ENCODE measurements at places on chromosomes 4 and X.
A peak's percentile ranks its signal among the peaks of the same experiment; 100 is the strongest.

DNA sequence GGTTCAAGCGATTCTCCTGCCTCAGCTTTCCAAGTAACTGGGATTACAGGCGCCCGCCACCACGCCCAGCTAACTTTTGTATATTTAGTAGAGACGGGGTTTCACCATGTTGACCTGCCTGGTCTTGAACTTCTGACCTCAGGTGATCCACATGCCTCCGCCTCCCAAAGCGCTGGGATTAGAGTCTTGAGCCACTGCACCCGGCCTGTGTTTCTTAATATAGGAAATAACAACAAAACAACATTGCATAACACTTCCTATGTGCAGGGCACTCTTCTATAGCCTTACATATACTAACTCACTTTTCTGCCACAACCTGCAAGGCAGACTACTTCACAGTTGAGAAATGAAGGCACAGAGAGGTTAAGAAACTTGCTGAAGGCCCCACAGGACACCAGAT is 12.8 kb upstream of the TMEM131L start:
- no peak for DNase-seq

- DNase-seq = no peak
Observed at GRCh38 chr4:168757500-168757899, 252.6 kb downstream of the CBR4 start.

DNA sequence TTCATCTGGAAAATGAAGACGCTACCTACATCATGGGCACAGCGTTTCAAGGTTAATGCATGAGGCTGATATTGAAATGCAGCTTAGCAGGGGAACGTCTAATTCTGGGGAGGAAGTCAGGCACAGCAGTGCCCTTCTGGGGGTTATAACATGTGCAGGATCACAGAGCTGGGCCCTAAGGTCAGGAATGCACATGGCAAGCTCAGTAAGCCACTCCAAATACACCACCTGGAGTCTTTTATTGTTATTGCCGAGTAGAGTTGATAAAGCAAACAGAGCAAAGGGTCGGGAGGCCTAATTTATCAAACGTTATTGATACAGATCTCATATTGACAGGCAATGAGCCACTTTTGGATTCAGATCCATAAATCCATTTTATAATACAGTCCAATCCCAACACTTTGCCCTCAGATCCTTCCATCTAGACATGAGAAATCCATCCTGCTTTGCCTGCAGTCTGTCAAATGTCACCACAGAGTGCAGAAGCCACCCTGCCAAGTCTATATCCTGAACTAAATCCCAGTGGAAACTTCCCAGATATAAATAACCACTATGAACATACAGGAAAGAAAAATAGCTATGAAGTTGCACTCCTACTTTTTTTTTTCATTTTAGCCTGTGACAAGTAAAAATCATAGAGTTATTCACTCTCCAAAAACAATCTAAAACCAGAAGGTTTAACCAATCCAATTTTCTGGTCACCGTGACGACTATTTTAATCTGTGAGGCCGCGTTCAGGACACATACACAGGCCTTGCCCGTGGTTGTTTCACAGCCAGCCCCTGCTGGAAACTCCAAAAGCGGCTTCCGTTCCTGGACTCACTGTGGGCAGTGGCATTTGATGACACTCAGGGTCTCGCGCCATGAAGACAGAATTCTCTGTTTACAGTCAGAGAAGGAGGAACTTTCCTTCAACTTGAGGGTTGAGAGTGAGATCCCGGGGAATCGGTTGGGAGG is 335.4 kb downstream of the DHX15 start:
- DNase-seq = no peak

GRCh38 chr4:19047279-19047880 is 1025.8 kb upstream of the LCORL start:
- DNase-seq = no peak

GRCh38 chr4:186622788-186623464 is 67.6 kb upstream of the MTNR1A start:
- DNase-seq = peak; percentile 92

DNA sequence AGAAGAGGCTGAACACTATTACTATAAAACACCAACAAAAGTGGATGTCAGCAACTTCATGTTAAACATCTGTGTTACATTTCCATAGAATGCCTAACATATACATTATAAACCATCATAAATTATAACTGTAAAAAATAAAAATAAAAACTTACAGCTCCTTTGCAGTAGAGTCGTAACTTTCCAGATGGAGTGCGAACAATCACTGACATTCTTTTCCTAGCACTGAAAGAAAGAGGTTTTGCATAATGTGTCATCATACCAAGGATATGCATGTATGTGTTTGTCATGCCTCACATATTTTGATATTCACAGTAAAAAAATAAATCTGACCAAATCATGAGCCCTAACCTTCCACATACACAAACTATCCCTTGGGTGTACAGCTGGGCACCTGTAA is 113.1 kb downstream of the ATP8A1 start:
- peak; percentile 19 for DNase-seq

GRCh38 chrX:47178337-47178736 is 15.3 kb upstream of the UBA1 start:
- no peak for DNase-seq

DNA sequence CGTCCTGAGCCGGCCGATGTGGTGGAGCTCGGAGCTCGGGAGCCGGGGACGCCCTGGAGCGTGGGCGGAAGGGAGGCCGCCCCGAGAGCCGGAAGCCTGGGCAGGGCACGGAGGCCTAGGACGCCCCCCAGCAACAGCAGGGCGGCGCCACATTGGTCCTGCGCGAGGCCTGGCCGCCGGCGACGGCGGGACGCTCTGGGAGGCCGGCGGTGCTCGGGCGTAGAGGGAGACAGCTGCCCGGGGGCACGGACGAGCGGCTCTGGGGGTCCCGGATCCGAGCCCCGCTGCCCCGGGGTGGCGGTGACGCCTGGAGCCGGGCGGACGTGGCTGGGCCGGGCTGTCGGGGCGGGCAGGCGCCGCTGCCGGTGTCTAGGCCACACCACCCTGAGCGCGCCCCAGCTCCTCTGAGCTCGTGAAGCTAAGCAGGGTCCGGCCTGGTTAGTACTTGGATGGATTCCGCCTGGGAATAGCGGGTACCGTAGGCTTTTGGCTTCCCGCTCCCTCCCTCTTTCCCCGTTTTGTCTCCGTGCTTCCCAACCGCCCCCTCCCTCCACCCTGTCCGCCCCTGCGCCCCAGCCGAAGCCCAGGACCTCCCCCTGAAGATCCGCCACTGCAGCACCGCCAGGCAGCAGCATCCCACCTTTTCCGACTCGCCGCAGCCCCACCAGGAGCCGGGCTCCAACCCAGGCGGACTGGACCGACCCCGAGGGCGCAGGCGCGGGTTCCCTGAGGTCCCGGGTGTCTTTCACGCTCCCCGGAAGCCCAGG is 12.1 kb downstream of the FRG2 start:
- DNase-seq = peak; percentile 68

- DNase-seq = peak; percentile 16
Observed at GRCh38 chrX:130085551-130086446, 24.5 kb downstream of the ELF4 start.

DNA sequence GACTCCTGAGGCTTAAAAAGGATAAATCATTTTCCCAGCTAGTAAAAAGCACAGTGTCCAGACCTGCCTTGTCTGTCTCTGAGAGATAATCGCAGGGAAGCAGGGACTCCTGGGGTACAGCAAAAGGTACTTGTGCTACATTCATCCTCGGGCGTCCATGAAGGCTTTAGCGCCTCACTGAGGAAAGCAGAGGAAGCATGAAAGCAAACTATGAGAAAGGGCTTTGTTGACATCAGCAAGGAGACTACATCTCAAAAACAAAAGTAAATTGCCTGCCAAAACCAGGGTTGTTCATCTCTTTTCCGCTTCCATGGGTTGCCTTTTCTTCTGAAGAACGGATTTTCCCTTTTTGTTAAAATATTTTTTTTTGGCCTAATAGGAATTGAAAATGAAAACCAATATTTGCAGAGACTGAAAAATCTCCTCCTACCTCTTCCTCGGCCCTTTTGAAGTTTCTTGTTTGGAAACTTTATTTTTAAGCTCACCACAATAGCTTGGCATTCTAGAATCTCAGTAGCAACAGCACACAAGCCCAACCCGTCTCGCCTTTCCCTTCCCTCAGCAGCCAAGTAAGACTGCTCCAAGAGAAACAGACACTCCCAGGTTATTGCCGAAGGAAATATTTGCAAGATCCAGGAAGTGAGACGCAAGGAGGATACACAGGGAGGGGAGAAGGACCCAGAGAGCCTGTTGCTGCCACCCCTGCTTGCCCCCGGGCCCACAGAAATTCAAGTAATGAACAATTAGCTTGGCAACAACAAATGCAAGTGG is 148.3 kb upstream of the DGKK start:
- DNase-seq = peak; percentile 6

DNA sequence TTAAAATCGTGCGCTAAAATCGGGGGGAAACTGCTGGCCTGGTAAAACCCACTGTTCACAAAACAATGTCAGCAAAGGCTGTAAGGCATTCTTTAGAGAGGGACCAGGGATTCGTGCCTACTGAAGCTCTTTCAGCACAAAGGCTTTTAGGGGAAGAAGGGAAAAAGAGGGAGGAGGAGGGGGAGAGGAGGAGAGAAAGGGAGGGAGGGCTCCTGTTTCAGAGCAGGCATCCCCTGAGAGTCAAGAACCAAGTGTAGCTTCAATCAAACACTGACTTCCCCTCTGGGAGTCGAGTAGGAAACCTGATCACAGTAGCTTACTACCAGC is 9.5 kb downstream of the BCOR start:
- DNase-seq = no peak

- no peak for DNase-seq
Observed at GRCh38 chr4:163523791-163524365, 29.4 kb downstream of the TMA16 start.

DNA sequence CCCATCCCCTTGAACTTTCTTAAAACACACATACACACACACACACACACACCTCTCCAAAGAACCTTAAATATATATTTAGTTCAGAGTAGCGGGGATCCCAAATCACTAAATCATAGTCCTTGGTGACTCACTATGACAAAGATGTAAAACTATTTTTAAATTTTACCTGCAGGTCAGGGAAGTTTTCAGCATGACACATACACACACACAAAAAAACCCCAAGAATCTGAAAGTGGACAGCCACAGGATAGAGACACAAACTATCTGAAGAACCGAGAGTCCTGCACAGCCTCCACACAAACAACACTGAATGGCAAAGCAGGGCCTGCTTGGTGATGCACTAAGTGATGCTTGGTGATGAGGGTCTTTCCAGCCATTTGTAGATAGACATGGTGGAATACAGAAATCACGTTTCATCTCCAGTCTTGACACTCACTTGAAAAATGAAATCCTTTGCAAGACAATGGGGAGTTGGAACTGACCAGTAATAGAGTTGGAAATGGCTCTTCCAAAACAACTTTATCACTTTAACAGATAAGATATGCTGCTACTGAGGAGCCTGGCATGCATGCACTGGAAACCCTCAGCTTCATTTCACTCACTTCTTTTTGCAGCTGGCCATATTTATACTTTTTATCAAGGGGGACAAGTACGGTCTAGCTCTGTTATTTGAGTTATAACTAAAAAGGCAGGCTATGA is 307.3 kb downstream of the RAPGEF2 start:
- DNase-seq = peak; percentile 26

DNA sequence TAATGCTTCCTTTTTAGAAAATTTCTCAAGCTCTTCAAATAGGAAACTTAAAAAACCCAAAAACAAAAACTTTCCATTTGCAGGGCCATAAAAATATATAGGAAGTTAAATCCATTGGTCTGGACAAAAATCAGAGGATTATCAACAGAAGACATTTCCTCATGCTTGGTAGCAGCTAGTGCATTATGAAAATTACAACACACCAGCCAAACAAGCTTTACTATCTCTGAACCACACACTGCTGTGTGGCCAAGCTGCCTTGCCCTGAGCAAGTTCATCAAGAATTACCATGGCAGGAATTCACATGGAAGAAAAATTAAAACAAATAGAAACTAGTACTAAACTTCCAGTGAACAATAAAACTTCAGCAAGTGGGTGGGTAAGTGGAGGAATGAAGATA is 3.6 kb downstream of the USP46 start:
- no peak for DNase-seq

- no peak for DNase-seq
Observed at GRCh38 chrX:118499295-118499694, 3.7 kb downstream of the DOCK11 start.

DNA sequence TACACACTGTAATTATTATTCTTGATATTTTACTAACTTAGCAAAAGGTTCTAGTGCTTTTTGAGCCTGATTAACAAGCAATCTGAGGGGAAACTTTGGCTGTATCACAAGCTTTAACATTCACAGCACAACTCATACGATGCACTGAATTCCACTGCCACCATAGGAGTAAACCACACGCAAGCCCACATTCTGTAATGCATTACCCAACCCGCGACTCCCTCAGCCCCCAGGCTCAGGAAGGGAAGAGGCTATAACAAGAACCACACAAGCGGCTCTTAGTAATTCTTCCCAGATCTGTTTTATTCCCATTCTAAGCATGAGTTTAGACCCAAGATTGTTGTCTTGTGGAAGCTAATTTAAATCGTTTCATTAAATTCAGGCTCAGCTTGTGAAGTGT is 138.5 kb upstream of the TBL1X start:
- DNase-seq = no peak

DNA sequence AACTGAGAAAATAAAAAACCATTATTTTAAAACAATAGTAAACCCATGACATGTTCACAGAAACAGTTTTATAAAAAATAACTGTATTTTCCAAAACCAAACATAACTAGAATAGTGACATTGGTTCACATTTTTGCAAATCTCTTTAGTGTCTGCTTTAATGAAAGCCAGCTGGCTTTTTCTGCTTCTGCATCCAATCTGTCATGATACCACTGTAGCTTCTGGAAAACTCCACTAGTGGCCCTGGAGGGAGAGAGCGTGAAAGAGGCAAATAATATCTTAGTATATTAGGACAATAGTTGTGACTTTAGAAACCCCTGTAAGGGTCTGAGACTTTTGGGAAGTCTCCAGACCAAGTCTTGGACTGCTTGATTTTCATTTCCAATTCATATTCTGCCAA is 31.1 kb downstream of the FGFBP1 start:
- peak; percentile 13 for DNase-seq

DNA sequence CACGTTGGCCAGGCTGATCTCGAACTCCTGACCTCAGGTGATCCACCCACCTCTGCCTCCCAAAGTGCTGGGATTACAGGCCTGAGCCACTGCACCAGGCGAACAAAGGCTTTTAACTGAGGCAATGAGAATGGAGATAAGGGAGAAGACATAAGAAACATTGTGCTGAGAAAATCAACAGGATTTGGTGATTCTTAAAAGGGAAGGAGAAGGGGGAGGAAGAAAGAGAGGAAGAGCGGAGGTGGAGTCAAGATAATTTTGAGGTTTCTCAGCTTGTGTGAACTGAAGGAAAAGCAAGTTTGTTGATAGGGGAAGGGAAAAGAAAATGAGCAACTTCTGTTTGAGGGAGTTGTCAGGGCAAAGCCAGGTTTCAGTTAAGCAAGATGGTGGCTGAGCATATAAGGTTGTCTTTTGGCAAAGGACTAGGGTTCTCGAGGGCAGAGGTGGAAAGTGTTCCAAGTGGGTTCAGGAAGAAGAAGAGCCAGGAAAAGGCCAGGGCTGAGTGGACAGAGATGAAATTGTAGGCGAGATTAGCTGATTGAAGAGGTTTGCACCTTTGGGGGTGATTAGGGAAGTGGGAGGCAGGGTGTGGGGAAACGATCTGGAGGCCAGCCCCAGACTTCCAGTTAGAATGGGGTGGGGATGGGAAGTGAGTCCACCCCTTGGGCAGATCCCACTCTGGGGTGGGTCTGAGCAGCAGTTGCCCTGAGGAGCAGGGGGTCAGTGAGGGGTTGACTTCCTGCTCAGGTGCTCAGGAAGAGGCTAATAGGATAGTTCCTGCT is 7.8 kb downstream of the DOCK11 start:
- DNase-seq = no peak

Data from GM23248 (cell line).